ENCODE measurements at places on chromosomes 12 and 14.

GRCh38 chr12:2274733-2275132 lies 221.9 kb downstream of the CACNA1C start:
- no peak for DNase-seq
- H3K27me3 ChIP-seq = no peaks in the 10 kb centered on the region
- H3K4me1 ChIP-seq = no peaks in the 10 kb centered on the region
- no peaks in the 10 kb centered on the region for H3K36me3 ChIP-seq
- no peak overlapping the region for H3K4me3 ChIP-seq
- H3K27ac ChIP-seq = peak overlapping the region; percentile 52

GRCh38 chr14:91606851-91607250 lies 96.7 kb upstream of the PPP4R3A start:
- H3K4me3 ChIP-seq = no peak overlapping the region
- no peaks in the 10 kb centered on the region for H3K36me3 ChIP-seq
- H3K4me1 ChIP-seq = no peaks in the 10 kb centered on the region
- H3K27me3 ChIP-seq = no peaks in the 10 kb centered on the region

DNA sequence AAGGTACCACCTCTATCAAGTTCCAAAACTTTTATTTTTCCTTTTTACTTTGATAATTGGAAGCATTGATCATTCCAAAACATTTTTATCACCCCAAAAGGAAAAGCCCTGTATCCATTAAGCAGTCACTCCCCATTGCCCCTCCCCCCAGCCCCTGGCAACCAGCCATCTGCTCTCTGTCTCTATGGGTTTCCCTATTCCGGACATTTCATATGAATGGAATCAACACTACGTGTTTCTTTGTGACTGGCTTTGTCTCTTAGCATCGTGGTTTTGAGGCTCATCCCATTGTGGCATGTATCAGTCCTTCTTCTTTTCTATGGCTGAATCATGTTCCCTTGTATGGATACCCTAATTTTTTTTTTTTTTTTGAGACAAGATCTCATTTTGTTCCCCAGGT lies 18.0 kb upstream of the PHETA1 start:
- H3K27me3 ChIP-seq = no peaks in the 10 kb centered on the region
- H3K36me3 ChIP-seq = no peaks in the 10 kb centered on the region
- no peaks in the 10 kb centered on the region for H3K4me1 ChIP-seq
- no peak overlapping the region for H3K27ac ChIP-seq

- H3K27me3 ChIP-seq = no peaks in the 10 kb centered on the region
- H3K27ac ChIP-seq = no peak overlapping the region
- no peaks in the 10 kb centered on the region for H3K4me1 ChIP-seq
- DNase-seq = no peak
- H3K36me3 ChIP-seq = no peaks in the 10 kb centered on the region
These were observed 68.5 kb downstream of the FBXO34 start for GRCh38 chr14:55339770-55340169.

Measured in right atrium auricular region (tissue), 2 donors.